NB4 (cell line): ENCODE measurements at places on chromosomes 5 and 9.

DNA sequence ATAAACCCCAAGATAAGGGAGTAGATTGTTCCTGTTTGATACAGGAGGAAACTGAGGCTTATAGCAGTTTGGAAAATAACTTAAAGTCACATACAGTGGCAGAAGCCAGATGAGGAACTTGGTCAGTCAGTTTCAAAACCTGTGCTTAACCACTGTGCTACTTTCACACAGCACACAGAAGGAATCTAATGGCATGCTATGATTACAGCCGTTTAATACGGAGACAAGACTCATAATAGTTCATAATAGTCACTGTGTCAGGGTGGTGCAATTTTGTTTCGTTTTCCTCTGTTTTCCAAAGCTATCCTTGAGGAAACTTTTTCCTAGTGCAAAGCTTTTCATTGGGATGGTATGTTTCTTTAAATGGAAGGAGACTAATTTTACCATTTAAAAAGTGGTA is 112.3 kb downstream of the GCNT1 start:
- peak; percentile 79 for DNase-seq

DNA sequence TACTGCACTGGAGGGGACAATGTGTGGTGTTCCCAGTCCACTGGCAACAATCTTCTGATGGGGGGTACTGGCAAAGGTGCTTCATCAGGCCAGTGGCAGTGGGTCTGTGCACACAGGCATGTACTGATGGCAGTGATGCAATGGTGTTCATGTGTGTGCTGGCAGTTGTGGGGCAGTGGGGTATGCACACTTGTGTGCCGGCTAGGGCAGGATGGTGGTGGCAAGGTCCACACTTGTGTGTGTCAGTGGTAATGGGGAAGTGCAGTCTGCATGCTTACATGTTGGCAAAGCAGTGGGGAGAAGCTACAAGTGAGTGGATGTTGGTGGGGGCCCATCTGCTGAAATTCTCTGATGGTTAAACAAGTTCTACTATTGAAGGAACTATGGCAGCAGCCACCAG is 504.6 kb upstream of the ZNF462 start:
- DNase-seq: no peak

- no peak for DNase-seq
These were observed 145.7 kb downstream of the CFAP90 start for GRCh38 chr5:7705261-7705660.

DNA sequence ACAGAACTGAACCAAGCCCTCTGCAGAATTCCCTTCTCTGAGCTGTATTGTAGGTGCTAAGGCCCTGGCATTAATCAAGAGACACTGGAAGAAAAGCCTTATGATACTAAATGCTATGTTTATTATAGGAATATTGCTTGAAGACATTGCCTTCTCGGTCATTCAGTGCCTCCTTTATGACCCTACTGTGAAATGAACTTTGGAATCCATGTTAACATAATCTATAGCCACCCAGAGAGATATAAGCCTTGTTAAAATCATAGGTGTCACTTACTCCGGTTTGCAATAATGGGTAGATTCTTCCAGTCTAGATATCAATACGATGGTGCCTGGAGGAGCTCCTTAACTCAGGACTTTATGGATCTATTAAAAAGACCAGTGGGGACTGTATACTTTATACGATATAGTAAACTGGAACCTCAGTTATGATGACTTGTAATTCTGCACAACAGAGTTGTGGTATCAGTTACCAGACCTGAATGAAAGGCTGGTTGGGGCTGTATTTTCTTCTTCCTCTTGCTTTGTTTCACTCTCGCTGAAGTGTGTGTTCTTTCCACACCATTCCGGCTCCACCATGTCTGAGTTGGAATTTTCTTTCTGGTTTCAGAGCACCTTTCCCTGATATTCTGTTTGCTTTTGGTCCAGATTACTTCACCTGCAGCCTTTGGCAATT is 154.5 kb downstream of the DROSHA start:
- DNase-seq: no peak

GRCh38 chr5:124538191-124538590 is 208.2 kb downstream of the ZNF608 start:
- no peak for DNase-seq

DNA sequence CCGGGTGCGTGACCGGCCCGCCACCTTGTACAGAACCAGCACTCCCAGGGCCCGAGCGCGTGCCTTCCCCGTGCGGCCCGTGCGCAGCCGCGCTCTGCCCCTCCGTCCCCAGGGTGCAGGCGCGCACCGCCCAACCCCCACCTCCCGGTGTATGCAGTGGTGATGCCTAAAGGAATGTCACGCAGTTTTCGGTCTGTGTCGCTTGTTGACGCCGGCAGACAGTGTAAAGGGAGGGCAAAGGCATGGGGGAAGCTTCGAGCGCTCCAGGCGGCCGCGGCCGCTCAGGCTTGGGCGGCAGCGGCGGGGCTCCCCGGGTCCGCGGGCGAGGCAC is 1.3 kb downstream of the LRRC26 start:
- no peak for DNase-seq

- DNase-seq: peak; percentile 77
These were observed 58.0 kb downstream of the SLC22A5 start for GRCh38 chr5:132427281-132428146.

- no peak for DNase-seq
These were observed 1133.2 kb upstream of the CDH18 start for GRCh38 chr5:21121213-21121612.

DNA sequence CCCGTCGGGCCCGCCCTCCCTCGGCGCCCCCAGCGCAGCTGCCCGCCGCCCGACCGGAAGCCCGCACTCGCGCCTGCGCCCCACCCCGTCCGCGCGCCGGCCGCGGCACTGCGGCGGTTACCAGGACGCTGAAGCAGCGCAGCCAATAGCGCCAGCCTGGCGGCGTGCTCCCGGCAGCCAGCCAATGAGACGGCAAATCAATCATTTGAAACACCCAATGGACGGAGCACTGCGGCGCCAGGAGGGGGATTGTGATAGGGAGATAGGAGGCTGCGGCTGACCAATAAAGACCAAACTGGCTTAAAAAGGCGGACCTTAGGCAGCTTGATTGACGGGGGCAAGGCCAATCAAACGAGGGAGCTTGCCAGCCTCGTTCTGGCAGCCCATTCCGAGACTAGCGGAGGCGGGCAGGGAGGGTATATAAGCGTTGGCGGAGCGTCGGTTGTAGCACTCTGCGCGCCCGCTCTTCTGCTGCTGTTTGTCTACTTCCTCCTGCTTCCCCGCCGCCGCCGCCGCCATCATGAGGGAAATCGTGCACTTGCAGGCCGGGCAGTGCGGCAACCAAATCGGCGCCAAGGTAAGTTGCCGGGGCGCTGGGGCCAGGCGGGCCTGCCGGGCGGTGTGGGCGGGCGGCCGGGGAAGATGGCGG is at the start of gene TUBB4B:
Gene TUBB4B, plus strand, starts transcription at position 447 of the 649 bp plus-strand sequence. Its CDS starts 74 bp downstream, at position 521.
- DNase-seq: peak; percentile 100

DNA sequence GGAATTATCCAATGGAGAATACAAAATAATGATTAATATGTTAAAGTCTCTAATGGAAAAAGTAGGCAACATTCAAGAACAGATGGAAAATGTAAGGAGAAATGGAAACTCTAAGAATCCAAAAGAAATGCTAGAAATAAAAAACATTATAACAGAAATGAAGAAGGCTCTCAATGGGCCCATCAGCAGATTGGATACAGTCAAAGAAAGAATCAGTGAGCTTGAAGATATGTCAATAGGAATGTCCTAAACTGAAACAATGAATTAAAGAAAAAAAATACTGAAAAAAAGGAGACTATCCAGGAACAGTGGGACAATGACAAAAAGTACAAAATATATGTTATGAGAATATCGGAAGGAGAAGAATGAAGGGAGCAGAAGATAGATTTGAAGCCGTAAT is 193.1 kb downstream of the DAB2IP start:
- no peak for DNase-seq

DNA sequence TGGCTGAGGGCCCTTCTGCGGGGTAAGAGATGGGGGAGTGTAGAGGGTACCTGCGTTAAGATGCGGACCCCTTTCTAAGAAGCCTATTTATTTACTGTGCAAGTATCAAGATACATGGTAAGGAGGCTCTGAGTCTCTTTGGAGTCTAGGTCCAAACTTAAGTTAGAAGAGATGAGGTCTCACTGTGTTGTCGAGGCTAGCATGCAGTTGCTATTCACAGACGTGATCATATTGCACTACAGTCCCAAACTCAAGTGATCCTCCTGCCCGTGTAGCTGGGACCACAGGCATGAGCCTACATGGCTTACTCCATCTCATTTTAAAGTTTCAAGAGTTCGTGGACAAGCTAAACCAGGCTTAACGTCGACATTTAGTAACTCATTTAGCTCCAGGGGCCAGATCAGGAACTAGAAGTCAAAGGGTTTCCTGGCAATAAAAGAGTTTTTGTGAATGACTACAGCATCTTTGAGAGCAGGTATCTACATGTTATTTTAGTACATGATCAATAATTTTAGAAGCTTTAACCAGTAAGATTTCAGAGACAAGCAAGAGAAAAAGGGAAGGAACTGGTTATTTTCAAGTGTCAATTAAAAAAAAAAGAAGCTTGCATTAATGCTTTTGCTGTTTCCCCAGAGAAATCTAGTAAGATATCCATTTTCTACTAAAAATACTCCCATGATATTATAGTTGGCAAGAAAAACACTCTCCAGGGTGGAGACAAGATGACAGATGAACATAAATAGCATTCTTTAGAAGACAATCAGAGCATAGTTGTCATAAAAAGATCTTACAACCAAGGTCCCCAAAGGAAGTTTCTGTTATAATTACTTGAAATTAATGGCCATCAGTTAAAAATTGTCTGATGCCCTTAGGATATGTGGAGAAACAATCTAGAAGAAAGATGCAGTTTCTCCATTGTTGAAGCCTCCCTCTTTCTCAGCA is 141.3 kb downstream of the SCAMP1 start:
- DNase-seq: no peak

DNA sequence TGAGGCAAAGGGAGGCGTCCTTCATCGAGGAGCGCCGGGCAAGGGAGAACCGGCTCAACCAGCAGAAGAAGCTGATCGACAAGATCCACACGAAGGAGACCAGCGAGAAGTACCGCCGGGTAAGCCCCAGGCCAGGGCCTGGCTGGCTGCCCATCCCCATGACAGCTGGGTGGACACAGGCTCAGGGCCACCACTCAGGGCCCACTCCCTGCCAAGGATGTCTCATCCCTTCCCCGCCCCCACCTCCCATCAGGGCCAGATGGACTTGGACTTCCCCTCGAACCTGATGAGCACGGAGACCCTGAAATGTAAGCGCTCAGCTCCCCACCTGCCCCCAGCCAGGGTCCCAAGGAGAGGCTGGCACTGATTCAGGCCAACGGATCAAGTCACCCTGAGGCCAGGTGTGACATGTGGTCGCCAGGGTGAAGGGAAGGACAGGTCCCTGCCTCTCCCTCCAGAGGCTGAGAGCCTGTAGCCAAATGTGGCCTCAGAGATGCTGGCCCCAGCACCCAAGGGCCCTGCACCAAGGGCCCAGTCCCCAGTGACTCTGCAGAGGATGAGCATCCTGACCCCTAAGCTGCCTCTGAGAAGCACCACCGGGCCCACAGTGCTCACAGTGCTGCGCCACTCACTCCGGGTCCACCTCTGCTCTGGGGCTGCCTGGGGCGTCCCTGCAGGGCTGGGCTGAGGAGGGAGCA is 3.1 kb upstream of the RABL6 start:
- DNase-seq: no peak

- DNase-seq: no peak
These were observed 27.5 kb downstream of the SEC61B start for GRCh38 chr9:99249619-99250018.
